ENCODE measurements at places on chromosomes 6 and 20.

DNA sequence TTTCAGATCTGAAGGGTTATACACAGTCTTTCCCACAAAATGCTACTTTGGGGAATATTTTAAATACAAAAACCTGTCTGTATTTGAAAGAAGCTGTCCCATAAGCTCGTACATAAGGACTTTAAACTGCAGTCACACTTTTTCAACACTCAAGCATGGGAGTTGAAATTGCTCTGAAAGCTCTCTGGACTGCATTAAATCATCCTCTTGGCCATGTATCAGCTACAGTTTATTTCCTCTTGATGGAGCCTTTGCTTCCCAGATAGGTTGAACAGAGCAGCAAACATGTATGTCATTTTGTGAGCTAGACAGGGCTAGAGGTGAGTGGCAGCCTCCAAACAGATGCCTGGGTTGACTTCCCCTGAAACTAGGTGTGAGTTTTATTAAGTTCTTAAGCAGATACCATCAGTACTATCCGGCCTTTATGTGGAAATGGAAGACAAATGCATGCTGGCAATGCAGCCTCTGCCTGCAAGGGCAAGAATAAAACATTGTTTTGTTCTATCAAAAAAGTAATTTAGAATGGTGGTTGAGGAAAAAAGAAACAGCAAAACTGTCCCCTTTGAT is 105.9 kb upstream of the ENPP5 start:
- no peaks in the 10 kb centered on the region for H3K36me3 ChIP-seq
- no peaks in the 10 kb centered on the region for H3K4me1 ChIP-seq
- no peak overlapping the region for H3K4me3 ChIP-seq
- H3K27ac ChIP-seq = no peak overlapping the region
- H3K27me3 ChIP-seq = peaks cover 6% of the 10 kb centered on the region

DNA sequence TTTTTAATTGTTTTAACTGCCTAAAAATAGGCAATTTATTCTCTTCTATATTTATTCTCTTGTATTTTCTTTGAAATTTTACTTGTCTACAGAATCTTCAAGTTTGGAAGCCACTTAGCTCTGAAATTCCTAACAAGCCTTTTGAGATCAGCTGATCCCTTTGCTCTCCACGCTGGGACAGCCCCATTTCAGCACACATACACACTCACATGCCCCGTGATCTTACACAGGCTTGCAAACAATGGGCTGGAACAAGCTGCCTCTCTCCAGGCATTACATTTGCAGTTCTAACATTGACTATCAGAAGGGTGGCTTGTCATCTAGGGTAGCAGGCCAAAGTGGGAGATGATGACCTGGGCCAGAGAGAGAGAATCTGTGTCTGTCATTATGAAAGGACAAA is 62.1 kb upstream of the RAB32 start:
- H3K27me3 ChIP-seq = no peaks in the 10 kb centered on the region
- H3K4me1 ChIP-seq = no peaks in the 10 kb centered on the region
- no peak overlapping the region for H3K27ac ChIP-seq

GRCh38 chr20:62381842-62382241 is 5.1 kb upstream of the RPS21 start:
- H3K27me3 ChIP-seq = no peaks in the 10 kb centered on the region
- H3K4me3 ChIP-seq = no peak overlapping the region
- H3K4me1 ChIP-seq = peaks cover 26% of the 10 kb centered on the region

- no peak for DNase-seq
- H3K27ac ChIP-seq = no peak overlapping the region
- no peaks in the 10 kb centered on the region for H3K4me1 ChIP-seq
- H3K27me3 ChIP-seq = peaks cover 4% of the 10 kb centered on the region
- no peaks in the 10 kb centered on the region for H3K36me3 ChIP-seq
Measured at GRCh38 chr6:165718491-165718891, 55.5 kb upstream of the PDE10A start.

GRCh38 chr6:31402324-31403282 is 792 bp upstream of the MICA start:
- no peaks in the 10 kb centered on the region for H3K27me3 ChIP-seq
- peak overlapping the region; percentile 81 for H3K27ac ChIP-seq
- H3K4me1 ChIP-seq = peaks cover 62% of the 10 kb centered on the region
- H3K36me3 ChIP-seq = peaks cover 6% of the 10 kb centered on the region
- peak overlapping the region; percentile 79 for H3K4me3 ChIP-seq

DNA sequence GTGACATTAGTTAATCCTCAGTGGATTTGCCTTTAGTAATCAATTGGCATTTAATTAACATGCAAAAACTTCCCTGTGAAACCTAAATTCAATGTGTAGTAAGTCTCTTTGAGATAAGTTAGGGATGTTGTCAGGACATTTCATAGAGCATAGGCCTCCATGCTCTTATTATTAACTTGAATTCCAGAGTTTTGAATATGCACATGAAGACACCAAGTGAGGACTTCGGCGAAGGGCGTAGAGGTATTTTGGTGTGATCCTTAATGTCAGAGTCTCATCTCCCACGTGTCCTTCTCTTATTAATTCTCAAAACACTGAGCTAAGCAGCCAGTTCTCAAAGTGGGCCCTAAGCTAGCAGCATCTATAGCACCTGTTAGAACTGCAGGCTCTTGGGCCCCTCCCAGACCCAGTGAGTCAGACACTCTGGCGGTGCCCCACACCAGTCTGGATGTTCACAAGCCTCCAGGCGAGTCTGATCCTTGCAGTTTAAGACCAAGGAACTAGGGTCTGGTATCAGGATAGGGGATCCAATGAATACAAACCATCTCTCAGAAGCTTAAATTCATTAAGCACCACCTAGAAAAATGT is 292.1 kb downstream of the QKI start:
- no peaks in the 10 kb centered on the region for H3K36me3 ChIP-seq
- no peak overlapping the region for H3K27ac ChIP-seq
- H3K4me3 ChIP-seq = no peak overlapping the region
- no peaks in the 10 kb centered on the region for H3K4me1 ChIP-seq

GRCh38 chr20:9408422-9409300 is 105.7 kb upstream of the LAMP5 start:
- no peak overlapping the region for H3K27ac ChIP-seq
- H3K4me1 ChIP-seq = no peaks in the 10 kb centered on the region
- no peak for DNase-seq

GRCh38 chr6:32082478-32082877 is 26.7 kb downstream of the TNXB start:
- peaks cover 38% of the 10 kb centered on the region for H3K27me3 ChIP-seq
- no peak for DNase-seq
- peaks cover 13% of the 10 kb centered on the region for H3K4me1 ChIP-seq
- H3K4me3 ChIP-seq = no peak overlapping the region

DNA sequence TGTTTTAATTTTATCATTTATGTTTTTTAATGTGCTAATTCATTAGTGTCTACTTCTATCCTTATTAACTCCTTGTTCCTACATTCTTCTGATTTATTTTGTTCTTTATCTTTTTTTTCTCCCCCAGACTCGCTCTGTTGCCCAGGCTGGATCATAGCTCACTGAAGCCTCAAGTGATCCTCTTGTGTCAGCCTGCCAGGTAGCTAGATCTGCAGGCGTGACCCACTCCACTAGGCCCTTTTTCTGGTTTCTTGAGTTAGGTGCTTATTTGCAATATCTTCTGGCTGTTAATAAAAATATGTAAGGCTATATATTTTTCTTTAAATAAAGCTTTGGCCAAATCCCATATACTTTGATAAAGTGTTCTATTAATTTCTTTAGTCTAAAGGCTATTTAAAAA is 2.8 kb downstream of the TAF11 start:
- no peak for DNase-seq
- no peak overlapping the region for H3K27ac ChIP-seq
- H3K4me1 ChIP-seq = peaks cover 35% of the 10 kb centered on the region
- peaks cover 22% of the 10 kb centered on the region for H3K36me3 ChIP-seq

DNA sequence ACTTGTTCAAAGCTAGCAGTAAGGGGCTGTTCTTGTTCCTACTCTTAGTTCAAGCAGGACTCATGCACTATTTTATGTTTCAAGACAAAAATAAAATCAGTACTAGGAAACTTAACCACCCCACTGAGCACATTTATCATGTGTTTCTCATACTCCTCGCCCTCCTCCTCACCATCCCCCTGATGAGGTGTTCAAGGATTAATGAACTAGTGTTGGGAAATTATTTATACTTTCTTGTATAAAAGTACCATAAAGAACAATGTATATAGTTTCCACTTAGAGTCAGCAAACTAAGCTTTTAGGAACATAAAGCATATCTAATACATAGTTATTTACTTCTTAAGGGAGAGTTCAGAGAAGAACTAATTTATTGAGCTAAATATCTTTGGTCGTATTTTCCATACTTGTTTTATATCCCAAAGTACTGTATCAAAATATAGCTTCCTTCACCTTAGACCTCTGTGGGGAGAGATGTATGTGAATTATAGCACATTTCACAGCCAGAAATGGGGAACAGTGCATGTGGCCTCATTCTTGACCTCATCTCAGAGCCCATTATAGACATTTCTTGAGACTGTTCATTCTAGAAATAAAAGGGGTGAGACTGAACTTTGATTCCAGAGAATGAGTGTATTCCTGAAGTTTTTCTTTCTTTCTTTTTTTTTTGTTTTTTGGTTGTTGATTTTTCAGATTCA is 326.5 kb upstream of the MAP3K7 start:
- H3K36me3 ChIP-seq = no peaks in the 10 kb centered on the region
- no peak for DNase-seq
- H3K27me3 ChIP-seq = peaks cover 9% of the 10 kb centered on the region
- H3K27ac ChIP-seq = no peak overlapping the region
- no peak overlapping the region for H3K4me3 ChIP-seq
- H3K4me1 ChIP-seq = no peaks in the 10 kb centered on the region

DNA sequence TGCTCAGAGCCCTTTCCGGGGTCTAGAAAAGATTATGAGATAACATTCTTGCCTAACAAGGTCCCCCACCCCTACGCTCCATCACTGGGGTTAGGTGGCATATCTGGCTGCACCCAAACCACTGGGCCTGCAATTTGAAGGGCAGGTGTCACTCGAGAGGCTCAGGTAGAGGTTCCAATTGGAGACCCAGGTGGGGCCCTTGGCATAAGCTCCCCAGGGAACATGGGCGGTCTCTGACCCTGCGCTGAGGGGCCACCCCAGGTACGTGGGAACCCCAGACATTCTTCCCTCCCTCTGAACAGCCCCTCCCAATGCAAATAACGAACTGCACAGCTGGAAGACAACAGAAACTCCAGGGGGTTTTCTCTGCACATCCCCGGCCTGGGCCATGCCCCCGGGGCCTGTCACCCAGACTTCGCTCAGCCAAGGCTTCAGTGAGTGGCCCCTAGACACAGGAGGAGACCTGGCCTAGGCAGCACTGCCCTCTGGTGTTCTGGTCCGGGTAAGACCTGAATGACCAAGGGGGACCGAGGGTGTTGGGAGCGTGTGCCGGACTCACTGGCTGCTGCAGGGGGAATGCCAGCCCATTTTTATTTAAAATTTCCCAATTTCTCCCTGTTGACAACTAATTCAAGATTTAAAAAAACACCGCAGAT is 47.5 kb downstream of the DSTN start:
- H3K36me3 ChIP-seq = peaks cover 4% of the 10 kb centered on the region
- H3K27me3 ChIP-seq = no peaks in the 10 kb centered on the region
- DNase-seq = peak; percentile 69
- peaks cover 14% of the 10 kb centered on the region for H3K4me1 ChIP-seq
- no peak overlapping the region for H3K27ac ChIP-seq
- no peak overlapping the region for H3K4me3 ChIP-seq

DNA sequence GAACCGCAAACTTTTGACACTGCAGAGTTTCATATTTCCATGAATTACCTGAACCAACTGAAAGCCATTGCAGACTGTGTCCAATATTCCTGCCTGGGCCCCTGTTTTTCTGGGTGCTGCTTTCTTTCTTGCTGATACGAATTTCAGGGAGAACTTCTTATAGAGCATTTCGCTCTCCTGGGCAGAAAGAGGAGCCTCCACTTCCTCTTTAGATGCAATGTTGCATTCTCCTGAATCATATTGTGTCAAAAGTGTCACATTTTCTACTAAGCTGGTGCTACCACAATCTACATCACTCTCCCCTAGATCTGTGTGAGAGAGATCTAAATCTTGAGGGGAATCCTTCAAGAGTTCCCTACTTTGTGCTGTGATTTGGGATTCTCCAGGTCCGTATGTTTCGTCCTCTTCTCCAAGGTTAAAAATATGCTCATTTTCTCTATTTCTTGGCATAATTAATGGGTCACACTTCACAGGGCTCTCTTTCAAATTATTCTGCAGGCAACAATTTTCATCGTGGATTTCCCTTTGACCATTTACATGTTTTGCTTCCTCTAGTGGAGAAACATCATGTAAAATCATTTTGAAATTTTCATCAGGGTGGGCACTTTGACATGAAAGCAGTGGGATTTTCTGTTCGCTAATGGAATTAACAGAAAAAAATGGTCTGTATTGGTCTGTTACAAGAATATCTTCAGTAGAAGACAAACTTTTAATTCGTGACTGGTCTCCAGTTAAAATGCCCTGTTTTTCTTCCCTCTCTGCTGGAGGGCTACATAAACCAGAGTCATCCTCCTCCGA is 102.3 kb downstream of the DST start:
- H3K4me1 ChIP-seq = no peaks in the 10 kb centered on the region
- H3K36me3 ChIP-seq = no peaks in the 10 kb centered on the region
- no peak overlapping the region for H3K4me3 ChIP-seq

DNA sequence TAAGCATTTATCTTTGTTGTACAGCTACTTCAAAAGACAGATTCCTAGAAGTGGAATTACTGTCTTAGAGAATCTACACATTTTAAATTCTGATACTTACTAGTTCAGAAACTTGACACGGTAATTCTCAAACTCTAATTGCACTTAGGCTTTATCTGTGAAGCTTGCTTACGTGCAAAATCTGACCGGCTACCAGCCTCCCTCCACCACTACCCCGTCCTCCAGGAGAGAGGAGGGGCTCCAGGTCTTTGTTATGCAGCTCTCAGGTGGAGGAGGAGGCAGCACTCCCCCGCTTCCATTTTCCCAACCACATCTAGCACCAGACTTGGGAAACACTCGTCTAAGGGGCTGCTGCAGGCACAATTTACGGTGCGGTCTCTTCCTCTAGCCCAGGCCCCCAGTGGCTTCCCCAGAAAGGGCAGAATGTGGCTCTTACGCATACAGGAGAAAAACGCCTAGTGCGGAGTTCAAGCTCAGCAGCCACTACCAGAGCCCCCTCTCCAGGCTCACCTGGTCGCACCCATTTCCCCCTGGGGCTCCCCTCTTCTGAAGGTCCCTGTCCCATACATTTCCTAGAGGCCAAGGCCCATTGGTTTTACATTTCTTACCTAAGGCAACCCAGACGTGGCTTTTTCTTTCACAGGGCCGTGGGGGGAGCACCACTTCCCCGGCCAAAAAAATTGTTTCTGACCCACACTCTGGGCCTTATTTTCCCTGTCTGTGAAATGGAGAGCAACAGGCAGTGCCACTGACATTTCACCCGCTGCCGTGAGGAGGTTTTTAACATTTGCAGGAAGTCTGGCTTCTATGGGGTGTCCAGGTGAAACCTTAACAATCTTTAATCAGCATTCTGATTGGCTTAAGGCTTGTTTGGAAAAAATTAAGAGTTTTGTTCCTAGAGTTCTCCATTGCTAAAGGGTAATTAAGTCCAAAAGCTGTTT is 1.6 kb upstream of the TGIF2 start:
- no peaks in the 10 kb centered on the region for H3K27me3 ChIP-seq
- H3K4me1 ChIP-seq = peaks cover 37% of the 10 kb centered on the region
- peaks cover 8% of the 10 kb centered on the region for H3K36me3 ChIP-seq
- DNase-seq = no peak
- H3K27ac ChIP-seq = peak overlapping the region; percentile 94
